ENCODE measurements at places on chromosomes 6 and 20.

GRCh38 chr6:105986998-105987397 lies 99.1 kb upstream of the PRDM1 start:
- no peak for DNase-seq

GRCh38 chr6:116328528-116328903 lies 42.2 kb upstream of the DSE start:
- DNase-seq = no peak

DNA sequence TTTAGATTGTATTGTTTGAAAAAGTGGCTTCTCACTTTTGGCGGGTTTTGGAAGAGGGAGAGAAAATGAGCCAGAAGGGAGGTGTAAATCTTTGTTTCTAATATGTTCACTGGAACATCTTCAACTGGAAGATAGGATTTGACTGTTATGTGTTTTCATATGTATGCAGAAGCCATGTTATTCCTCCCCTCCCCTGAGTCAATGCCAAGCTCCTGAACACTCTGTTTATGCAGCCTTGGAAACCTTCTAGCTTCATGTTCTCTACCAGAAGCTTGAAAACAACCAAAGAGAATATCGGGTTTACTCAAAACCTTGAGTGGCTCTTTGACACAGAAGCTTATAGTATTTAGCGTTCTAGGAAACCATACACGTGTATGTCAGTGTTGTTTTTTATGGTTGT lies 279.1 kb downstream of the PRL start:
- DNase-seq = no peak

DNA sequence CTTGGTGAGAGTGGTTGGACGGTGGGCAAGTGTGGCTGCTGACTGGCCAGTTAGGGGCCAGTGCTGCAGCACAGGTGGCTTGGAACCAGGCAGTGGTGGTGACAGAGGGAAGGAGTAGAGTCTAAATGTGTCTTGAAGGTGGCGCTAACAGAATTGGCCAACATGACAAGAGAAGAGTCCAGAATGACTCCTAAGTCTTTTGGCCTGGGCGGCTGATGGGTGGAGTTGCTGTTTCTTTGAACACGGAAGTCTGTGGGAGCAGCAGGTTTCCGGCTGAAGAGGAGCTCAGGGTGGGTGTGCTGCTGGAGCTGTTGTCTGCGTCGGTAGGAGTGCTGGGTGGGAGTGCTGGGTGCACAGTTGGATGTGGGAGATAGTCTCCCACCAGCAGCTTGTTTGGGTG lies 10.1 kb downstream of the LSM14B start:
- no peak for DNase-seq

- no peak for DNase-seq
Measured at GRCh38 chr20:58076405-58076804, 152.0 kb downstream of the ANKRD60 start.

GRCh38 chr20:11499101-11499634 lies 418.5 kb upstream of the BTBD3 start:
- DNase-seq = no peak

- no peak for DNase-seq
Measured at GRCh38 chr20:29409833-29410805, 1847.3 kb upstream of the DEFB115 start.

DNA sequence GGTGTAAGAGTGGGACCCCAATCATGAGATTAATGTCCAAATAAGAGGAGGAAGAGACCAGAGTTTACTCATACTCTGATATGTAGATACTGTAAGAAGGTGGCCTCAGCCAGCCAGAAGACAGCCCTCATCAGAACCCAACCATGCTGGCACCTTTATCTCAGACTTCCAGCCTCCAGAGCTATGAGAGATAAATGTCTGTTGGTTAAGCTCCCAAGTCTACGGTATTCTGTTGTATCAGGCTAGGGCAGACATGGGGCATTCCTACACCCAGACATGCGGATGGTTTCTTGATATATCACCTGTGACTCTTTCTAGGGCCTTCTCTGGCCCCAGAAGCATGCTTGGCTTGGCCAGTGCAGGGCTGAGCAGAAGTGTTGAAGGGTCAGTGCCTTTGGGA lies 247.4 kb upstream of the RIN2 start:
- DNase-seq = no peak

GRCh38 chr6:40848038-40848437 lies 191.0 kb downstream of the UNC5CL start:
- no peak for DNase-seq

- no peak for DNase-seq
Measured at GRCh38 chr6:91865889-91866288, 1279.0 kb upstream of the MAP3K7 start.

GRCh38 chr6:1164600-1164999 lies 147.3 kb upstream of the FOXQ1 start:
- DNase-seq = no peak

DNA sequence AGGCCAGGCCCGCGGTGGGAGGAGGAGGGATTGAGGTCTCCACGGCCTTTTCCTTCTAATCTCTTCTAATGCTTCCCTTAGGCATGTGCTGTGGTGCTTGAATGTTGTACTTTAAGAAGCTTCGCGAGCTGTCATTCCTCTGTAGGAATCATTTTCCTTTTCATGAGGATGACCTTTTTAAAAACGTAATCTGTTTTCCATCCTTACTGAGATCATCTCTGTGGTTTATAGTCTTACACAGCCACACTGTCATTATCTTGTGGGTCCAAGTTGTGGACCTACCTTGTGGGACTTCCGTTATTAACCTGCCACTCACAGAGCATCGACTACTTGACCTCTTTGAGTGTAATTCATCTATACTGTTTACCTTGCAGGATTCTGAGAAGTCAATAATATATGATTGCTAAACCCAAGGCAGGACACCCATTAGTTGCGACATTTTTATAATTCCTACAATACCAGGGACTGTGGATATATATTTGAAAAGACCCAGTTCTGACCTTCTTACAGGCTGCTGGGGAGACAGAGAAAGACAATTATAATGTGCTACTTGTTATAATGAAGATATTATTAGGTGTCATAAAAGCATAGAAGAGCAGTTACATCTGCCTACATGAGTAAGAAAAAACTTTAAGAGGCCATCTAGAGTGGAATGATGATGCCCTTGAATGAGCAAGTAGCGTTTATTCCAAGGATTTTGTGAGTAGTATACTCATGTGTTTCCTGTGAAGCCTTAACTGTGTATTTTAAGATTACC lies 842 bp downstream of the SLC25A27 start:
- DNase-seq = no peak

GRCh38 chr6:151680846-151681432 lies 126.5 kb upstream of the ESR1 start:
- DNase-seq = no peak

- no peak for DNase-seq
Measured at GRCh38 chr6:32427218-32427617, 12.5 kb upstream of the HLA-DRA start.

- DNase-seq = no peak
Measured at GRCh38 chr20:36465109-36466080, 75.9 kb upstream of the MYL9 start.

DNA sequence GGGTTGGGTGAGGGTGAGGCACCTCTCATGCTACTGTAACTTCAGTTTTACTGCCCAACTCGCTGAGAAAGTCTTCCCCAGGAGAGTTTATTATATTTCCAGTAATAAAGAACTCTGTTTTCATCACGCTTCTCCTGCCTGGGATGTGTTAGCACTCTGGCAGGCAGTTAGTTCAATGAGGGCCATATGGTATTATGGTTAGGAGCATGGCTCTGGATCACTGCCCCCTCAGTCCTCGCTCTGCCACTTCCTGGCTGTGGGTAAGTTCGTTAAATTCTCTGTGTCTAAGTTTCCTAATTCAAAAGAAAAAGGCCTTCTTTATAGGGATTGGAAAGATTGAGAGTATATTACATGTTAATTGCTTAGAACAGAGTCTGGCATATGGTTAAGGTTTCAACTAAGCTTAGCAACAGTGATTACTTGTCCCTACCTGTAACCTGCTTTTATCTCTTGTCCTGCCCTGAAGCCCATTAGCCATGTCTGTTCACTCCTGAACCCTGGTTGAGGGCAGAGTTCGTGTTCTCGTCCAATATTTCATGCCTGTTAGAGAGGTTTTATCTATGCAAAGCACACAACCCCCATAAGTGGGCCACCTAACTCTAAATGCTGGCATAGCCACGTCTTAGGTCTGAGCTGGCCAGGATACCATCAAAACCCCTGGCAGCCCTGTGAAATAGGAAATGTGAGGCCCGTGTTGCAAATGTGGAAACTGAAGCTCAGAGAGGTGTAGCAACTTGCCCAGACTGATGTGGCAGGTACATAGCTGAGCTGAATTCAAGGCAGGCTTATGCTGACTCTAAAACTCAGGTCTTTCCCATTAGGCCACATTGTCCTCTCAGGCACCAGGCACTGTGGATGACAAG lies 342.5 kb upstream of the JARID2 start:
- no peak for DNase-seq

GRCh38 chr6:17334265-17334664 lies 53.1 kb downstream of the RBM24 start:
- DNase-seq = no peak

Measured in NCI-H774 (cell line).